ENCODE measurements at places on chromosomes 6 and 20.

GRCh38 chr20:56465997-56466396 is 2.4 kb upstream of the RTF2 start:
- no peak for DNase-seq

DNA sequence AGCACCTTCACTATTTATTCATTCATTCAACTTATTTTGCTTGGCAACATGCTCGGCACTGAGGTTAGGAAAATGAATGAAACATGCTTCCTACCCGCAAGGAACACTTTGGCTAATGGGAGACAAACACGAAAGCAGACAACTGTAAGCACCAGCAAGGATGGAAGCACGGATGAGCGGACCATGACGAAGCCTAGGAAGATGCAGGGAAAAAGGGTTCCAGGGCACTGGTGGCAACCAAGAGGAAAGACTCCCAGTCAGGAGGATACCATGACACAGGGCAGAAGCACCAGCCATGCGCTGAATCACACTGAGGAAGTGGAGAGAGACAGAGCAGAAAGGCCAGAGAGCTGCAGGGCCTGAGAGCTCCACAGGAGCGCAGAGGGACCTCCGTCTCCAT is 9.8 kb downstream of the PDE10A start:
- DNase-seq: no peak

GRCh38 chr20:4026093-4026601 is 10.8 kb upstream of the RNF24 start:
- DNase-seq: peak; percentile 79

GRCh38 chr6:164085091-164086075 is 670.9 kb downstream of the QKI start:
- peak; percentile 84 for DNase-seq

- no peak for DNase-seq
Observed at GRCh38 chr20:45892049-45892825, 1.1 kb downstream of the CTSA start.

GRCh38 chr6:1689141-1689540 is 79.4 kb downstream of the FOXC1 start:
- no peak for DNase-seq

DNA sequence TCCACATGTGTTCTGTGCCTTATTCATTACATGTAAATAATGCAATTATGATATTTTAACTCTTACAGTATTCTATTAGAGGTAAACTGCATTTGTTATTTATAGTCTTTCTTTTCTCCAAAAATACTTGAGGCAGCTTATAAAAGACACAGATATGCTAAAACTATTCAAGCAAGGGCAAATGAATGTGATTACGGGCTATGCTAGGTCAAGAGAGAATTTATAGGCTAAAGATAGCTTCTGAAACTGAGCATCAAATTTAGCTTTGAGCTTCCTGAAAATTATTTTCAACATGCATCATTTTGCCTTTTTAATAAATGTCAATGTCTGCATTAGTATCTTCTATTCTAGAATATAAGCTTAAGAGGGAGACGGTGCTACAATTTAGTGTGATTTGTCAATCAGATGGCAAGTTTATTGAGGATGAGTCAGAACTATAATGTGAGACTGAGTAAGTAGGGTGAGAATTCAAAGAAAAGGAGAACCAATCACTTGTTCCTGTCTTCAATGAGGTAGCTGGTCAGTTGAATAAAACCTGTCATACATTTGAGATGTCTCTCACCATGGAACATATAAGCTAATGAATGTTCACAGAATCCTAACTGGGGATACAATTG is 669.4 kb upstream of the CITED2 start:
- DNase-seq: no peak

DNA sequence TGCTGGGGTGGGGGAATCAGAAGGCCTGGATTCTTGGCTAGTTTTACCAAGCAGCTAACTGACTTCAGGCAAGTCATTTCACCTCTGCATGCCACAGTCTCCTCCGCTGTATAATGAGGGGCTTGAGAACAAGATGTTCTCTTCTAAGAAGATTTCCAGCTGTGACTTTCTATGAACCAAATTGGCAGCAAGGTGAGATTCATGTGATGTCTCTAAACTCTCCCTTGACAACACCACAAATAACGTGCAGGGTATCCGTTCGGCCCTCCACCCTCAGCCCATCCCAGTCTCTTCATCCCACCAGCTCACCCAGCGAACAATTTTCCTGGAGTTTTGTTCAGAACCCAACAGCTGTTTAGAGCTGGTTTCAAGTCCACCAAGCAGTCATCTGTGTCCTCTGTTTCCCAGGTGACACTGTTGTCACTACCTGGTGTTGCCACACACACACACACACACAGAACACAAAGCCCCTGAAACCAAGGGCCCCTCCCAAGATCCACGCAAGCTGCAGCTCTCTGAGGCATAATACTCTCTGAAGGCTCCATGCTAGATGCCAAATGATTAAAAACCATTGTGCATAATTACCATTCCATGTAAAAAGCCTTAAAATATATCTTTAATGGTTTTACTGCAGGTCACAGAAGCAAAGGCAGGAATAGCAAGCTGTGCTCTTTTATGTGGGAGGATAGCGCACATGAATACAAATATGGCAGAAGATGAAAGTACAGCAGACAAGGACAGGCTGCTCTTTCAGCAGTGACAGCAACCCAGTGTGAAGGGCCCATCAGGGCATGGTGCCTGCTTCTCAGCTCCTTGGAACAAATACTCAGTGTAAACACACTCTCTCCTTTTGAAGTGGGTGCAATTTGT is 48.2 kb downstream of the ARHGAP18 start:
- DNase-seq: no peak

GRCh38 chr20:59777331-59777725 is 156.1 kb downstream of the SYCP2 start:
- no peak for DNase-seq

- DNase-seq: no peak
Observed at GRCh38 chr6:87197547-87197946, 42.2 kb downstream of the ZNF292 start.

DNA sequence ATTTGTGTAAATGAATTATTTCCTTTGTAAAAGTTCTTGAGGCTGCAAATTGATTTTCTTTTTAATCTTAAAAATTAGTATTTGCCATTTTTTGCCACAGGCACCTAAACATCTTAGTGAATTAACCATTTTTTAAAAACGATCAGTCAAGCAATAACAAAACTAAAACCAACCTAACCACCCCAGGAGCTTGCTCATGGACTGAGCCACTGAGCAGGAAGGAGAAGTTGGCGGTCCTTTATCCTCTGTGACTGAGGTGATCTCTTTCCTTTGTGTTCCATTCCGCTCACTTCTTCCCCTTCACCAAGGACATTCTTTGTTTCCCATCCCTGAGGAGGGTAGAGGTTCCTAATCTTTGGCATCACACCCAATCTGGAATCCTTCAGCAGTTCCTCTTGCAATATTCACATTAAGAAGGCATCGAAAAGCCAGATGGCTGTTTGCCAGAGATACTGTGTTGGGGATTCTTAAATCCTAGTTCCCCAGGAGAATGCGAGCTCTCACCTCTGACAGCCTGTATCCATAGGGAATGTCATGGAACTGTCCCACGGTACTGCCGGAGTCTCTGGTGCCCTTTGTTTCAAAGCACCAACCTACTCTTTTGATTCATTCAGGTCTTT is 30.5 kb downstream of the RPRD1B start:
- no peak for DNase-seq

DNA sequence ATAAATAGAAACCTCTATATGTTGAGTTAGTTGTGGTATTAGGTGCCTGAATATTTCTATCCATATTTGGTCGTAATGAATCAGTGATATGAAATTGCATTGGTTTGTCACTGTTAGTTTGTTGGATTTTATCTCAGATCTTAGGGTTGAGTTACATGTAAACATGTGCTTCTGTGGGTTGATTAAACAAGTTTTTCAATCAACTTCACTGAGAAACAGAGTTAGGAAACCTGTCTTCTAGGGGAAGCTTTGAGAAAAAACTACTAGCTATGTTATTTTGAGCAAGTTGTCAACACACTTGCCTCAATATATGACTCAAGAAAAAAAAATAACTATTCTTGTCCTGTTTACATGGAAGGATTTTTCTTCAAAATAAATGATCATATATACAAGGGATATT is 14.8 kb upstream of the ADGB start:
- no peak for DNase-seq

GRCh38 chr20:7411075-7411474 is 529.2 kb downstream of the HAO1 start:
- DNase-seq: no peak

- DNase-seq: no peak
Observed at GRCh38 chr6:56551409-56552120, 91.1 kb downstream of the DST start.

- peak; percentile 59 for DNase-seq
Observed at GRCh38 chr6:163780994-163781393, 366.5 kb downstream of the QKI start.

GRCh38 chr6:110999634-111000270 is 17.9 kb downstream of the RPF2 start:
- DNase-seq: peak; percentile 1

DNA sequence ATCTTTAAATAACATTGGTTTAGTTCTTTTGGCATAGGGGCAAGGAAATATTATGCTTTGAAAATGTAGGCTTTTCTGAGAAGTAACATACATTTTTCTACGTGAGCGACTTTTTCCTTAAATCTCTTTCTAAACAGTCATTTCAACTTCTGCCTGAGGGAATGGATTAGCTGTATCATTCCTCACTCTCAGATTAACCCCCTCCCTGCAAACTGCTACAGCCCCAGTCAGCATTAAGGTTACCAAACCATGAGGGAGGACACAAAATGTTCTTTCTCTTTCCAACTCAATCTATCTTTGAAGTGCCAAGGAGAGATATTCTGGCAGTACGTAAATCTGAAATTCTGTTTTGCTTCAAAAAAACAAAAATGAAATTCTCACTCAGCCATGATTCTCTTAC is 231.3 kb upstream of the FLRT3 start:
- no peak for DNase-seq

DNA sequence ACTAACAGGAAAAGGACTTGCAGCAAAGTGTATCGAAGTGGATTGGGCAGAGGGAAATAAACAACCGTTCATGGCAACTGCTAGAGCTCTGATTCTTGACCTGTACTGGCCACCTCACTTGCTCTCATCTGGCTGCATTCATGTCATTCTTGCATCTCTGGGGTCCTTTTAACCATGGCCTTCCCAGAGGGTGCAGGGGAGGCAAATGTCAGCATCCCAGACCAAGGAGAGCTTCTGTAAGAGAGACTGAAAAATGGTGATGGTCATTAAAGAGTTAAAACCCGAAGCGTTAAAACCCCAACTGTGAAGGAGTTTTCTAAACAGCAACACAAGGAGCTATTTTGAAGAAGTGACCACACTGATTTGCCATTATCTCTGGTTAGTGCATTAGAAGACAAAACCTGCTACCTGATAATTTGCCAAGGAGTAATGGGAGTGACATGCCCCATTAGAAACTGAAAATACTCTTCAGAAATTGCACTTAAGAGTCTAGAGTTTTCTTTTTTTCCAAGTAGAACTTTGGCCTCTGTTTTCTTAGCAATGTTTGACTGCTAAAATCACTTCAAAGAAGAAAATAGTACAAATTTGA is 62.4 kb downstream of the APCDD1L start:
- DNase-seq: no peak

GRCh38 chr20:17542993-17543412 is 11.8 kb upstream of the BFSP1 start:
- peak; percentile 91 for DNase-seq

- no peak for DNase-seq
Observed at GRCh38 chr20:3744806-3745685, 12.6 kb downstream of the HSPA12B start.

- no peak for DNase-seq
Observed at GRCh38 chr6:107314531-107314939, 144.8 kb downstream of the PDSS2 start.

- DNase-seq: no peak
Observed at GRCh38 chr20:12815231-12815768, 193.5 kb upstream of the SPTLC3 start.

- peak; percentile 39 for DNase-seq
Observed at GRCh38 chr20:58330687-58331086, 21.2 kb downstream of the RAB22A start.

- no peak for DNase-seq
Observed at GRCh38 chr6:11392778-11393507, 144.6 kb upstream of the TMEM170B start.

GRCh38 chr6:126628125-126628524 is 288.2 kb downstream of the CENPW start:
- no peak for DNase-seq

DNA sequence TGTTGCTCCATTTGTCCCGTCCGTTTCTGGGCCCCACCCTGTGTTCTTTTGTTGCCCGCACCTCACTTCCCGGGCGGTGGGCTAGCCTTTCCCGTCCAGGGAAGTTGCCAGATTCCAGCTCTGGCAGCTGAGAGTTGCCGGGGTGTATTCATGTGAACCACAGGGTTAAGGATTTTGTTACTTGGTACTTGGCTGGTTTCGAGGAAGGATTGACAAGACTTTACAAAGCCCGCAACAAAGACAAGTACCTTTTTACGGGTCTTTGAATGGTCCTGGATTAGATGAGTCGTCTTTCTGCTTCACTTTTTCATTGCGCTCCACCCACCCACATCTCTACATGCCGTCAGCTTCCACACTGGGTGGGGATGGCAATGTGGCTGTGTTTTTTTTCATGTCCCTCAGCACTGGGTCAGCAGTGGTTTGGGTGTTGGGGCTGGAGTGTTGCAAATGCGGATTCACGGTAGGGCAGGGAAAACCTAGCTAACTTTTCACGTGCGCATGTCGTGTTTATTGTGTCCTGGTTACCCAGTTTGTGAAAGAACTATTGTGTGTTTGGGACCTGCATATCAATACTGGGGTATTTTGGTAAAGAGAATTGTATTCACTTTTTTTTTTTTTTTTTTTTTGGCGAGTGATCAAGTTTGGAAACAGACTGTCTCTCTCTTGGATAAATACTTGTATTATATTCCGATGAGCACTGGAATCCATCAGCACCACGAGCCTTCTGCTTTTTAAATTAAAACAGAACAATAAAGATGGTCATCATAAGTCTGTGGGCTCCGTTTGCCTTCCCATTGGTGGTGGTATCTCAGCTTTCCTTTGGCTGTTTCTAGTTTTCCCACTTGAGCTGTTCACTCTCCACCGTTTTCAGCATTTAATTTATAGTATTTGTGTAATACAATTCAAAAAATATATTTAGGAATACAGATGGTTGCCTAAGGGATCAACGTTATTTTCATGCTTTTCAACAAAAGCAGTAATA is 1.2 kb downstream of the DUSP22 start:
- DNase-seq: no peak

GRCh38 chr6:8881663-8882062 is 446.3 kb upstream of the SLC35B3 start:
- no peak for DNase-seq

All from skin of body (tissue), 3 donors.